AG09309 (cell line): ENCODE measurements at places on chromosomes 5 and 9.

DNA sequence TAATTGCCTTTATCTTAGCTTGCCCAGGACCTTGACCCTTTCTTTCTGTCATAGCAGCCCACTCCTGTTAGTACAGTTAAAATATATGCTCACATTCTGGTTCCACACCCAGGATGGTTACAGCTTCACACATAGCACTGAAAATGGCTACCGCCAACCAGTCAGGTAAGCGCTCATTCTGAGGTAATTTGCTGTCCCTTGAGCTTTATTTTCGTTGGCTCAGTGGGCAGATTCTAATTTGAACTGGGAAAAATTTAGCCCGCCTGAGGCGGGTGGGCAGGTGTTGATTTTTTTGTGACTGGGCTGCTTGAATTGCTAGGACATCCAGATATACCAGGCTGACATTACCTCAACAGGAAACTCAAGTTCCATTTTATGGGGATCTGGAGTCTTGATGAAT is 137.5 kb downstream of the KCTD16 start:
- DNase-seq, result no peak

DNA sequence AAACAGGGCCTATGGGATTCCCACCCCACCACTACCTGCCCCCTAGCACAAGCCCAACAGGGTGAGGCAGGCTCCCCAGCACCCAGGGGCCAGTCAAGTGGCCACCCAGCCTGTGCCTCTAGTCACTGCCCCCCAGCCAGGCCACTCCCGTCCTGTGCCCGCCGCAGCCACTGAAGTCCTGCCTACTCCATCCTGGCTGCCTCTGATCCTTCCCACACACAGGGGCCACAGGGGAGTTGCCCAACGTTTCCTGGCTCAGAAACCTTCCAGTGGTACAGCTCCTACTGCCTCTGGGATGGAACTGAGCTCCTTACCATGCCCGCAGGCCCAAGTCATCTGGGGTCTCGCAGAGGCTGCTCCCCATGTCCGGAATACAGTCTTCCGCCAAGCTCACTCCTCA is 70.2 kb upstream of the STXBP1 start:
- no peak for DNase-seq

- no peak for DNase-seq
Observed at GRCh38 chr9:121048175-121048574, 1.9 kb downstream of the C5 start.

- no peak for DNase-seq
Observed at GRCh38 chr9:113596616-113597320, 133.2 kb downstream of the RGS3 start.

DNA sequence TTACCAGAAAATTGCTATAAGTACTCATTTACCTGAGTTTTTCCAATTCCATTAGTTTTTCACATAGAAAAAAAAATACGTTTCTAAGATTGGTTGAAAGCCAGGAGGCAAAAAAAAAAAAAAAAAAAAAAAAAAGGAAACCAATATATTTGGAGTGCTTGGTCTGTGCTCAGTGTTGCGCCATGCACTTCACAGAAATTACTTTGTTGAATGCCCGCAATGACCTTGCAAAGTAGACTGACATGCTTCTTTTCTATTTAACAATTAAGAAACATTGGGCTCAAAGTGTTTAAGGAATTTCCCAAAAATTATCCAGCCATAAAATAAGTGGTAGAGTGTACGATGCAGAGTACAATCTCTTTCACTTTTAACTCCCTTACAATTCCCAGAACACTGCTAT is 65.2 kb upstream of the PAPPA start:
- no peak for DNase-seq

DNA sequence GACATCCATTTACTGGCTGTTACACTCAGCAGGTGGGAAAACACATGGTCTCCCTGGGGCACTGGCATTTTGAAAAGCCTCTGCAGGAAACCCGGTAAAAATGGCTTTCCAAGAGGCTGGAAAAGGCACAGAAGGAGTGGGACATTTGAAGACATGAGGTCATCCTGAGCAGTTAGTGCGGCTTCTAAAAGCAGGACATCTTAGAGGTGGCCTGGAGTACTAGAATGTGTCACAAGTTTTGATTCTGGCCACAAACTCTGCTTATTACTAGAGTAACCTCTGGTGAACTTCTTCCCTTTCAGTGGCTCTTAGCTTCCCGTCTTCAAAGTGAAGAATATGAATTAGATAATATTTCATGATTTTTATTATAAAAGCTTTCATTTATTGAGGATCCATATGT is 423.0 kb upstream of the BRINP1 start:
- no peak for DNase-seq

DNA sequence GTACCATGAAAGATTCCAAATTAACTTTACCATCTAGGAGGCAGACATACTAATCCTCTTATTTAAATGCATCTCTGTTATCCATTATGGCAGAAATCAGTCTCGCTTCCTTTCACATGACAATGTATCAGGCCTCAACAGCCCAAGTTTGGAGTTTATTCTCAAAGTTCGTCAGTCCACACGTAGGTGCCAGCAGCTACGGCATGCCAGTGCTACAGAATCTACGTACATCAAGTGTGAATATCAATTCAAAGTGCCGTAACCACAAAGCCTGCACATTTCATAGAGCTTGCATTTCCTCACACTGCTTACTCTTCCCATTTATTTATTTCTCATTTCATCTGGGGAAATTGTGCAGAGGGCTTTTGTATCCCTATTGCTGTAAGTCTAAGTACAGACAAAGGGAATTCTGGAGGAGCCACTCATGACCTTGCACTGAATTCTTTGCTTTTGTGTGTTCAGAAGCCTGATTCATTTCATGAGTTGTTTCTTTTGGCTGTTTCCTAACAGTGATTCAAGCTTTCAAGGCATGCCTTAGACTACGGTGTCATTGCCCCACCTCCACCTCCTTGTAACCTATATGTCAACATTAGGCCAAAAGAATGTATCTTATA is 10.0 kb downstream of the ENC1 start:
- DNase-seq, result peak; percentile 57

DNA sequence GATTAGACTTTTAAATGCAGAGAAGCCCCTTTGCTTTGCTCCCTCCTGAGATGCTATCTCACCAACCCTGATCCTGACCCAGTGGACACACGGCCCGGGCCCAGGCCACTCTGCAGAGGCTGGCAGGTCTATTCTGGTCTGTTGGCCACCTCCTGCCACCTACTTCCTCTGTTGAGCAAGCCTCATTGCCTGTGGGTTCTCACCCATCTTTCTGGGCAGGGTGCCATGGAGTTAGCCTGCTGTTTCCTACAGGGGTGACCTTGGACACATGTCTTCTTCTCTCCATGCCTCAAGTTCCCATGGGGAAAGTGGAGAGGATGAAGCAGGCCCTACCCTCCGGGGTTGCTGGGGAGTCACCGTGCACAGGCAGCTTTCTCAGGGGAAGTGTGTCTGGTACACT is 266.2 kb upstream of the IRX1 start:
- DNase-seq, result no peak

- peak; percentile 33 for DNase-seq
Observed at GRCh38 chr9:38339087-38339486, 53.4 kb upstream of the ALDH1B1 start.
